Stimulated activated CD4-positive, alpha-beta T cell treated with anti-CD3 and anti-CD28 coated beads, Interleukin-4, amount 100 ng/mL, for 24 hours (primary cell): ENCODE measurements at places on chromosomes 6 and 20.

DNA sequence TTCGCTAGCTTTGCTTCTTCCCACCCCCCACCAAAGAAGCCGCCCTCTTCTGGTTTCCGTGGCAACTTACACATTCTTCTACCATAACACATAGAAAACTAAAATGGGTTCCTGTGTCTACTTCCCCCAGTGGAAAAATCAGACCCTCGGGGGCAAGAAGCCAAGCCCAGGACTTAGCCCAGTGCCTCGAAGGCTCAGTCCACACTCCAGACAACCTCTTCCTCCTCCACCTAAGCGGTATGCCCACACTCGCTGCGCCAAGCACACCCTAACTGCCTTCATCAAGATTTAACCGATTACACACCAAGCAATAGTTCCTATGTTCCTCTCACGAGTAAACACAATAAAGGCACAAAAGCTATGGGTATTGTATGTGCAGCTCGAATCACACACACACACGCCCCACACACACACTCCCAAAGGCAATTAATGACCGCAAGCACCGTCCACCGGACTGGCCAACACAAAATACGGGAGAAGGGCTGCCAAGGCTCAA lies 537 bp downstream of the PPIL4 start:
- DNase-seq, result peak; percentile 70

DNA sequence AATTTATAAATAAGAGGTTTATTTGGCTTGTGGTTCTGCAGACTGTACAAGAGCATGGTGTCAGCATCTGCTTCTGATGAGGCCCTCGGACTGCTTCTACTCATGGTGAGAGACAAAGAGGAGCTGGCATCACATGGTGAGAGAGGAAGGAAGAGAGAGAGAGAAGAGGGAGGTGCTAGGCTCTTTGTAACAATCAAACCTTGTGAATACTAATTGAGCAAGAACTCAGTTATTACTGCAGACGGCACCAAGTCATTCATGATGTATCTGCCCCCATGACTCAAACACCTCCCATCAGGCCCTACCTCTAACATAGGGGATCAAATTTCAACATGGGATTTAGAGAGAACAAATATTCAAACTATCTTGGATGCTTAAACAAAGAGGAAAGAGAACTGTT lies 6.3 kb upstream of the SIRPG start:
- no peak for DNase-seq

GRCh38 chr6:29974901-29975560 lies 32.7 kb downstream of the HLA-A start:
- no peak for DNase-seq

DNA sequence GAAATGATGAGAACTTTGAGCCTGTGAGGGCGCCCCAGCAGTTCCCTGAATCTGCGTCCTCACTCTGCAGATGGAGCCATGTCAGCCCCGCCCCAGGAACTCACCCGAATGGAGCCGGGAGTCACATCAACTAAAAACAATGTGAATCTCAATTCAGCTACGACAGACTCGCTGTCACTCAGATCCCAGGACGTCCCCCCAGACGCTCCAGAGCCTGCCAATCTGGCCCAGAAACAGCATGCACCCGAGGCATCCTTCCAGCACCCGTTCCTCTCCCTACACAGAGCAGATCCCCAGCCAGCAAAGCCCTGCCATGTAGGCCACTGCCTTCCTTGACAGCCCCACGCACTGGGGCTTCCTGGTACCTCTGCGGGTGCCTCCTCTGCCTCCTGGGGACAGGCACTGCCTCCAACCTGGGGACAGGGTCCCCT lies 248.0 kb downstream of the TTLL2 start:
- no peak for DNase-seq

- DNase-seq, result no peak
Observed at GRCh38 chr6:2783188-2783963, 18.2 kb downstream of the WRNIP1 start.

GRCh38 chr6:168125429-168126001 lies 46.5 kb upstream of the FRMD1 start:
- DNase-seq, result peak; percentile 1

- DNase-seq, result no peak
Observed at GRCh38 chr6:122641819-122642218, 31.6 kb downstream of the PKIB start.

GRCh38 chr6:99605074-99605734 lies 1.4 kb upstream of the PRDM13 start:
- no peak for DNase-seq

DNA sequence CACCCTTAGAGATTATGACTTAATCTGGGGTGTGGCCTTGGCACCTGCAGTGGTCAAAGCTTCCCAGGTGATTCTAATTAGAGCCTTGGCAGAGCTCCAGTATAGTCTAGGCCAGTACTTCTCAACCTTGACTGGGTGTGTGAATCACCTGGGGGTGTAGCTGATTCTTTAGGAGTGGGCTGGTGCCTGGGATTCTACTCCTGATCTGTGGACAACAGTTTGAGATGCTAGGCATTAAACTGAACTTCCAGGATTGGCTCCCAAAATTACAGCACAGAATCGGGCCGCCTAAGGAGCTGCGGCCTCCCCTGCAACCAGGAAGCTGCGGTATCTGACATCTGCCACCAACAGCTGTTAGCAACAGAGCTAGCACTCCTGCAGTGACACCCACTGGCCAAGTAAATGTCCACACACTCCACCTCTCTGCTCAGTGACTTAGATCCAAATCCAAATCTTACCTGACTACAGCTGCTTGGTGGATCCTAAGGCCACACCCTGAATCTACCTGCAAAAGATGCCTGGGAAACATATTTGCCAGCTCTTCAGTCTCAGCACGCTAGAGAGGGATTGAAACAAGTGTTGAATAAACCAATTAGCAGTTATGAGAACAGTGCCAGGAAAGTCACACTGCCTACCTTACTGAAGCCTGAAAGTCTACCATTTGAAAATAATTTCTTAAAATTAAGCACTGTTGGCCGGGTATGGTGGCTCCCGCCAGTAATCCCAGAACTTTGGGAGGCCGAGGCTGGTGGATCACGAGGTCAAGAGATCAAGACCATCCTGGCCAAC lies 126.7 kb downstream of the UNC5CL start:
- peak; percentile 7 for DNase-seq

GRCh38 chr6:84777888-84778287 lies 13.5 kb upstream of the TBX18 start:
- DNase-seq, result no peak

- no peak for DNase-seq
Observed at GRCh38 chr6:155378276-155378675, 64.0 kb upstream of the TFB1M start.

DNA sequence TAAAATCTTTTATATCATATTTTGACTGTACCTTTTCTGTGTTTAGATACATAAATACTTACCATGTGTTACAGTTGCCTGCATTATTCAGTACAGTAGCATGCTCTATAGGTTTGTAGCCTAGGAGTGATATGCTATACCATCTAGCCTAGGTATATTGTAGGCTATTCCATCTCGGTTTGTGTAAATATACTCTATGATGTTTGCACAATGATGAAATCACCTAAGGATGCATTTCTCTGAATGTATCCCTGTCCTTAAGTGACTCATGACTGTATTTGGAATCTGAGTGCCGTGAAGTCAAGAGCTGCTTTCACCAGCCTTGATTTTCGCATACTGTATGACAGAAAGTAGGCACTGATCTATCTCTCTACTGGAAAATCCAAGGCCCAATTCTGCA lies 129.9 kb downstream of the UTRN start:
- no peak for DNase-seq
